ENCODE measurements at places on chromosomes 13 and 19.

DNA sequence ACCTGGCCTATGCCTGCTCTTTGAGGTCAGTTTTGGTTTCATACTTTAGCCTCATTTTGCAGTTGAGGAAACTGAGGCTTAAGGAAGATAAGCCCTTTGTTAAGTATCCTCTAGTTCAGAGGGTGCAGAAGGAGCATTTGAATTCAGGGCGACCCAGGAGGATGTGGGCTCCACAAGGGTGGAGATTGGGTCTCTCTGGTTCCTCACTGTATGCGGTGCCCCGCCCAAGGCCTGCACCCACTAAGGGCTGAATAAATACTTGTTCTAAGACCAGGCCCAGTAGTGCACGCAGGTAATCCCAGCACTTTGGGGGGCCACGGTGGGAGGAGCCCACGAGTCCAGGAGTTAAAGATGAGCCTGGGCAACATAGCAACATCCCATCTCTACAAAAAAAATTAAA lies 768 bp upstream of the SLC44A2 start:
- no peak for DNase-seq

GRCh38 chr19:41707502-41707812 lies 969 bp upstream of the CEACAM5 start:
- DNase-seq: no peak

GRCh38 chr13:63880705-63881104 lies 2465.1 kb upstream of the PCDH20 start:
- DNase-seq: no peak

DNA sequence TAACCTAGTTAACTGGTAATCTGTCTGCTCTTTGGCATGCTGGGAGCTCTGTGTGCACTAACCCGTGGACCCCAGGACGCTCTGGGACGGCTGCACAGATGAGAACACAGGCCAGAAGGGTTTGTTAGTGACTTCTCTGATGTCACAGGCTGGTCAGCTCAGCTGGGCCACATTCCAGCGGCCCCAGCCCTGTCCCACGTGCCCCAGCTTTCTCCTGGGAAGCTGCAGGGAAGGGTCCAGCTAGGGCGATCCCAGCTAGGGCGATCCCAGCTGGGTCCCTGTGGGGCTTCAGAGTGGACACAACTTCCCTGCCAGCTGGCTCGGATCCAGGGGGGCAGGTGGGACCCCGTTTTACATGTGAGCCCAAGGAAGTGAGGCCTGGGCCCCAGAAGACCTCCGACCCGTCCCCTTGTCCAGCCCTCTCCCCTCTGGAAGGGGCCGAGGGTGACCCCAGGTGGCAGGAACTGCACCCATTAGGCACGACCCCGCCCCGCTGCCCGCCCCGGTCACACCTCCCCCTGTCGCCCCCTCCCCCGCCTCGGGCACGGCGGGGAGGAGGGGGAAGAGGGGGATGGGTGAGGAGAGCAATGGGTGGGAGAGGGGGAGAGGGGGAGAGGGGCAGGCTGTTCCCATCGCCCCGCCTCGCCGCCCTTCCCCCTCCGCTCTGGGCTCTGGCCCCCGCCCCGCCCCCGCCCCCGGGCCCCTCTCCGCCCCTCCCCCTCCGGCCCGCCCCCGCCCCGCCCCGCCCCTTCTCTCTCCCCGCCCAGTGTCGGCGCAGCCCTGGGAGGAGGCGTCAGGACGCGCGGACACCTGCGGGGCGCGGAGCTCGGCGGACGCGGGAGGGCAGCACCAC lies 75.2 kb upstream of the MCF2L start:
- no peak for DNase-seq

GRCh38 chr13:26831336-26831908 lies 70.8 kb upstream of the GPR12 start:
- DNase-seq: no peak

GRCh38 chr13:113765564-113765910 lies 6.5 kb downstream of the TMEM255B start:
- DNase-seq: no peak

- DNase-seq: no peak
Observed at GRCh38 chr13:109196948-109197347, 567.5 kb downstream of the MYO16 start.

GRCh38 chr13:41460930-41461329 lies 3.6 kb downstream of the RGCC start:
- no peak for DNase-seq

GRCh38 chr13:44484562-44485138 lies 91.5 kb downstream of the TSC22D1 start:
- DNase-seq: no peak

DNA sequence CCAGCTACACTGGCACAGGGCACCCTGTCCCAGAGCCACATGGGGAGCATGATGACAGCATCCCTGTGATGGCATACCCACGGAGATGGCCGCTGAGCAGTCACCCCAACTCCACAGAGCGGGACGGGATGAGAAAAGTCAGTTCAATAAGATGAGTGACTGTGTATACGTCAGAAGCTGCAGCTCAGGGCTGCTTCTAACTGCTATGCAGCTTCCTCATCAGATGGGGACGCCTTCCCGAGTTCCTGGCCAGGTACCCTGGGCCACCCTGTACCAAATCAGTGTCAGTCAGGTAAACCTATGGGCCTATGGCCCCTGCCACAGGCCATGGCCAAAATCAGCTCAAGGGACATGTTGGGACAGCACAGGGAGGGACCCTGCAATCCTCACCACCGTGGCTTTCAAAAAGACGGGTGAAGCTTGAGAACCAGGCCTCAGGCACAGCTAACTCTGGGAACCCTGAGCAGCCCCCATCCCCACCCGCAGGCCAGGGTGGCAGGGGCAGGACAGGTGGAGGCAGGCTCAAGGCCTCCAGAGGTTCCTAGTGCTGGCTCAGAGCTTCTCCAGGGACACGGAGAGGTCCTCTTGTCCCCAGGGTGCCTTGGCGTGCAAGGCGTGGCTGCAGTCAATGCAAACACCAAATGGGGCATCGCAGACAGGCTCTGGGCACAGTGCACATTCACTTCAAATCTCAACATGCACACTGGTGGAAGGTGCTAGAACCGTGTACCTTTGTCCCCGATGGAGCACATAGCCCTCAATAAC lies 122.4 kb downstream of the TUBA3C start:
- no peak for DNase-seq

DNA sequence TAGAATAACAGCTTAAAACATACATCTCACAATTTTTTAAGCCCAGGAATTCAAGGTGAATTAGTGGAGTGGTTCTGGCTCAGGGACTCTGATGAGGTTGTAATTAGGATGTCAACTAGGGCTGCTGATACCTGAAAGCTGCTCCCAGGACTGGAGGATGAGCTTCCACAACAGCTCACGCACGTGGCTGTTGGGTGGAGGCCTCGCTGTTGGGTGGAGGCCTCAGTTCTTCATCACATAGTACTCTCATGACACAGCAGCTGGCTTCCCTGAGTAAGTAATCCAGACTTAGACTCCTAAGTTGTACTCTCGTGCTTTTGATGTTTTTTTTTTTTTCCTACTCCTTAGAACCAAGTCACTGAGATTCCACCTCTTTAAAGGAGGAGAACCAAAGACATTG lies 577.1 kb upstream of the PRR20A start:
- no peak for DNase-seq

GRCh38 chr13:114067381-114067885 lies 65.0 kb downstream of the RASA3 start:
- DNase-seq: no peak

GRCh38 chr13:32587811-32588170 lies 1.5 kb downstream of the PDS5B start:
- DNase-seq: peak; percentile 48

GRCh38 chr13:80469105-80469852 lies 128.4 kb upstream of the SPRY2 start:
- peak; percentile 60 for DNase-seq

DNA sequence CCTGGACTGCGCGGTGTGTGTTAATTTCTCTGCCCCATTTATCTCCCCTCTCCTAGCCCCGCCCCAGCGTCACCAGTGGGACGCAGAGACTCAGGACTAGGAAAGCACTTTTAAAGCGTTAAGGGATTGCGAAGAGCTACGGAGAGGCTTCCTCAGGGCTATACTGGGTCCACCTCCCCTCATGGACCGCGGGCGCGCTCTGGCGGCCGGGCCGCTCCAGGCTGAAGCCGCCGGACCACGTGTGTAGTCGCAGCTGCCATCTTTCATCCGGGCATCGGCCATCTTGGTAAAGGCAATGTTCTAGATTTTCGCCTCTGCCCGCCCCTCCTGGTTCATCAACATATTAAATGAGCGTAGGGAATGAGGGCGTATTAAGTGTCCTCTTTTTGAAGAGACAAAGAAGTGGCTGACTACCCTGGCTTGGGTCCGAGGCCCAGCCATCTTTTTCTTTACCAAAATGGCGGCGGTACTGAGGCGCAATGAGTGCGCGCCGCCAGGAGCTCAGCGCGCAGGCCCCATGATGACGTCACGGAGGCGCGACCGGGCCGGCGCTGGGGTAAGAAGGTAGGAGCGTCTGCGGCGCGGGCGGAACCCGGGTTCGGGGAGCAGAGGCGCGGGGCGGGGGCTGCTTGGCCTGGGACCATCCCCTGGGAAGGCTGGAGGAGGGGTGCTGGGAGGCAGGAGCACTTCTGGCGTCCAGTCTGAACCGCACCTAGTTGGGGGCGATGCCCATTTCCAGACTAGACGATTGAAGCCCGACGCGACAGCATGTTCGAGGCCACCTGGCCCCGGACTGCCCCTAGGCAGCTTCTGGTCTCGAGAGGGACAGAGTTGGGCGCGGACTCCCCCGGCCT lies at the start of gene CCDC124:
Gene CCDC124, plus strand, starts transcription at position 531 of the 854 bp plus-strand sequence. CDS start 3,406 bp downstream, outside the sequence.
- DNase-seq: peak; percentile 92

DNA sequence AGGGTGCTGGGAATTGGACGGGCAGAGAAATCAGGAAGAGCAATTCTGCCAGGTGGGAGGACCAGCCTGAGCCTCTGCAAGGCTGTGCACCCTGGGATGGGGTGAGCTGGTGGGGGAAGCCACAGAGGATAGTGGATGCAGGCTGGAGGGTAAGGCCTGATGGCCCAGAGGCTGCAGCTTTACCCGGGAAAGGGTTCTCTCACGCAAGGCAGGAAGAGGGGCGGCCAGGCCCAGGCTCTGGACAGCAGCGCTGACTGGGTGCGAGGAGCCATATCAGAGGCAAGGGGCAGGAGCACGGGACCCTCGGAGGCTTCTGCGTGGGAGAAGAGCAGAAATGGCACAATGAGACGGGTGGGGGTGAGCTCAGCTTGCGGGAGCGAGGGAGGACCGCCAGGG lies 104.6 kb downstream of the SOX1 start:
- no peak for DNase-seq

DNA sequence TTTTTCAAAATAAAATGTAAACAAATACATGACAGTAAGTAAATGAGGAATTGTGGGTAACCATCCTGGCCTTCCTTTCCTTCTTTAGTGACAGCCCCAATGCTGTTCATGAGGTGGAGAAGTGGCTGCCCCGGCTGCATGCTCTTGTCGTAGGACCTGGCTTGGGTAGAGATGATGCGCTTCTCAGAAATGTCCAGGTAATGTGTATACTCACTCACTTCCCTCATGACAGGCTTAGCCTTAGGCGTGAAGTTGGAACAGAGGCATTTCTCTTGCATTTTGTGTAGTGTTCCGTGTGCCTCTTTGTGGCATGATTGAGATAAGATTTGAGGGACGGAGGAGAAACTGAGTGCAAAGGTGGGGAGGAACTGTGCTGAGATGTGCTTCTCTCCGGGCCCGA lies 12.0 kb downstream of the NAXD start:
- DNase-seq: no peak

DNA sequence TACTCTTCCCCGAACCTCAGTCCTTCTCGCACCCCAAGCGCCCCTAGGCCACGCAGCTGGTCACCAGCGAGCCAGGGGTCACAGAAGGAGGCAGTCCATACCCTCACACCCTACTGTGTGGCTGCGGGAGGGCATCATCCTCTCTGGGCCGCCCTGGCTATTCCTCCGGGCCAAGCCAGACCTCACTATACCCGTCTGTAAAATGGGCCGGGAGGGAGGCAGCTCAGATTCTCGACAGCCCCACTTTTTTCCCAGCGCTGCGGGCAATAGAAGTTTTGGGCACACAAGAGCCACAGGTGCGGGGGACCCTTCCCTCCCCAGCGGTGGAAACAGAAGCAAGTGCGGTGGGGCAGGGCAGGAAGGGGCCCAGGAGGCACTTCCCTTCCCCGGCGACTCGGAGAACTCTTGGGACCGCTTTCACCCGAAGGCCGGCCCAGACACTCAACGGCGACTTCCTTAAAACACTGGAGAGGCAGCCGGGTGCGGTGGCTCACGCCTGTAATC lies 5.6 kb upstream of the ARRDC2 start:
- no peak for DNase-seq

DNA sequence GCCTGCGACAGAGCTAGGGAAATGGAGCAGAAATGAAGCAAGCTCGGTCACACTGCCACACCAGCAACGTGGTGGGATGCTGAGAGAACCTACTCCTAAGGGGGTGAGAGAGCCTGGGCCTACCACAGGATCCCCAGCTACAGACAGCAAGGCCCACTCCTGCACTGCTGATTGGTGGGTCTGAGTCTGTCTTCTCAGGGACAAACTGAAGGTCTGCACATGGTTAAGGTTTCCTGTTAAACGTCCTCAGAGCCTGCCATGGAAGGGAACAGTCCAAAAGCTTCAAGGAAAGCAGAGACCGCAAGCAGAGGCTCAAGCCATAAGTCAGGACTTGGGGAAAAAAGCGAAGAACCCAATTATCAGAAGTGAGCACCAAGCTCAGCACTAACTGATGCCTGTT lies 53.5 kb upstream of the MED4 start:
- DNase-seq: no peak

- DNase-seq: no peak
Observed at GRCh38 chr19:6181119-6181518, 45.7 kb downstream of the ACSBG2 start.

- no peak for DNase-seq
Observed at GRCh38 chr13:93984876-93985275, 494.6 kb downstream of the DCT start.

DNA sequence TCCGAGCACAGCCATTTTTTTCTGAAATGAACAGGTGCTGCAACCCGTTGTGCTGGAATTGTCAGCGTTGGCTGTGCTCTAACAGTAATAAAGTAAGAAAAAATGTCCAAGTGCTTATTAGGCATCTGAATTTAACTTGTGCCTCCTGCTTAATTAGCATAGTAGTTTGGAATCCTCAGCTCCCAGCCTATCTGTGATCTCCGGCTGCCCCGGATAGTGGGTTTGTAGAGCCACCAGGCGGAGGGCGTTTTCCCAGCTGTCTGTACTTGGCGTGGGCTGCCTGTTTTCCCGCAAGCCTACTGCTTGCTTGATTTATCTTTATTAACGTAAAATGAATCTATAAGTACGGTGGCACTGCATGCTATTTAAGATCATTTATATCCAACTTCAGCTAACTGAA lies 137.9 kb downstream of the MTUS2 start:
- DNase-seq: no peak

DNA sequence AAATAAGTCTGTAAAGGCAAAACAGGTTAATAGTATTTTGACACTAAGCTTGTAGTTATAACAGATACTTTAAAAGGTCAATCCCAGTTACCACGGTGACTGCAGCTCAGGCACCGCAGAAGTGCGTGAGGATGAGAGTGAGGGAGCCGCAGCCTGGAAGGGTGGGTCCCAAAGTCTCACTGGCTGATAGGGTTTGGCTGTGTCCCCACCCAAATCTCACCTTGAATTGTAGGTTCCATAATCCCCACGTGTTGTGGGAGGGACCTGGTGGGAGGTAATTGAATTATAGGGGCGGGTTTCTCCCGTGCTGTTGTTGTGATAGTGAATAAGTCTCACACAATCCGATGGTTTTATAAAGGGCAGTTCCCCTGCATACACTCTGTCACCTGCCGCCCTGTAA lies 40.0 kb upstream of the GAS6 start:
- no peak for DNase-seq
